Activated CD4-positive, alpha-beta T cell treated with anti-CD3 and anti-CD28 coated beads, Interleukin-2, amount 50 U/mL, for 16 hours (primary cell): ENCODE measurements at places on chromosomes 1 and 21.
A peak's percentile ranks its signal among the peaks of the same experiment; 100 is the strongest.

DNA sequence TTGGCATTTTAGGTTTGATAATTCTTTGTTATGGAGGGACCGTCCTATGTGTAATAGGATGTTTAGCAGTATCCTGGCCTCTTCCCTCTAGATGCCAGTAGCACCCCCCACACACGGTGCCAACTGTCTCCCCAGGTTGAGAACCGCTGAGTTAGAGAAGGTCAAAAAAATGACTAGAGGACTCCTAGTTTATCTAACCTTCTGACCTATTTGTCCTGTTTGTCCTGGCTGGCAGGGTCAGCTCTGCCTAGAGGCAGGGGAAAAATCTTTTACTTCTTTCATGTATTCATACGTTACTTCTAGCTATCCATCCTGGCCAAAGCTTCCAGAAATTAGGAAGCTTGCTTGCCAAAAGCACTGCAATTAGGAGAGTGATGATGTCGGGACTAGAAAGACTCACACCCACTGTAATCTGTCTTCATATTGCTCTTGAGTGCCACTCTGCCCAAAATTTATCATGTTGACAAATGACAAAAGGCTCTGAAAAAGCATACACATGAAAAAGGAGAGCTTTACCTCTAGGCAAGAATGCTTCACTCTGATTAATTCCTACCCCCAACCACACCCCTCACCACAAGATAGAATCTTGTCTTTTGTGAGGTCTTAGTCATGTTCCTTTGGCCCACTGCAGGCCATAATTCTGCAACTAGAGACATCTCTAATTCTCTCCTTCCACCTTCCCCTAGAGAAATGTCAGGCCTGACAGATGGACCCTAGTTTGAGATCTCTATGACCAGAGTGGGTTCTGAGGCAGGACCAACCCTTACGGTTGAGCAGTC, 14.4 kb upstream of the AKR1A1 start:
- DNase-seq = peak; percentile 51

DNA sequence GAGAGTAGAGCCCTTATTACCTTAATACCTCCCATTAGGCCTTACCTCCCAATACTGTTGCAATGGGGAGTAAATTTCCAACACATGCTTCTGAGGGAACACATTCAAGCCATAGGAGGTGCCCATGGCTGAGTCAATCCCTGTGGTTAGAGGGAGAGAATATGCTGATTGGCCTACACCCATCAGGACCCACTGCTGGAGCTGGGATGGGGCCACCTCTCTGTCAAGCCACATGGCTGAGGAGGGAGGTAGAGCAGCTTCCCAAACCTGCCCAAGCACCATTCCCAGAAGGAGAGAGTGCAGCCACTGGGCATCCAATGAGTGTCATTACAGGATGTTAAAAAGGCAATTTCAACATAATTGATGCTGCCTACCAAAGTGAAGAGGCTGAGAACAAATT, 228.1 kb downstream of the C1orf94 start:
- no peak for DNase-seq

GRCh38 chr1:228938537-228938901, 203.2 kb downstream of the RHOU start:
- DNase-seq = no peak

DNA sequence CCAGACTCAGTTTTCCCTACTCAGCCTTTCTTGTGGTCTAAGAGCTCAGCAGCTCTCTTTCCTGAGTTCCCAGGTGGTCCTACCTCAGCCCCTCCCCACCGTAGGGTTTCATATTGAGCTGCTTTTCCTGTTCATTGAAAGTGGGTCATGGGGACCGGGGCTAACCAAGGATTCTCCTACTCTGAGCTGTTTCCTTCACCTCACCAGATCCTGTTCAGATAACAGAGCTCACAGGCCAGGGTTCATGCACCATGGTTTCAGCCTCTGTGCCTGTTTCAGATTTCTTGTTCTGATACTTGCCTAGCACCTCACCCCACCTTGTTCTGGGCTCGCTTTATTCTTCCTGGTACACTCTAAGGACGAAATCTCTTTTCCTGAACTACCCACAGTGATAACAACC, 8.5 kb downstream of the UBQLN4 start:
- DNase-seq = peak; percentile 54

GRCh38 chr1:94737124-94737998, 82.8 kb upstream of the SLC44A3 start:
- no peak for DNase-seq

- no peak for DNase-seq
Measured at GRCh38 chr1:32353431-32353830, 8.9 kb downstream of the FAM229A start.

DNA sequence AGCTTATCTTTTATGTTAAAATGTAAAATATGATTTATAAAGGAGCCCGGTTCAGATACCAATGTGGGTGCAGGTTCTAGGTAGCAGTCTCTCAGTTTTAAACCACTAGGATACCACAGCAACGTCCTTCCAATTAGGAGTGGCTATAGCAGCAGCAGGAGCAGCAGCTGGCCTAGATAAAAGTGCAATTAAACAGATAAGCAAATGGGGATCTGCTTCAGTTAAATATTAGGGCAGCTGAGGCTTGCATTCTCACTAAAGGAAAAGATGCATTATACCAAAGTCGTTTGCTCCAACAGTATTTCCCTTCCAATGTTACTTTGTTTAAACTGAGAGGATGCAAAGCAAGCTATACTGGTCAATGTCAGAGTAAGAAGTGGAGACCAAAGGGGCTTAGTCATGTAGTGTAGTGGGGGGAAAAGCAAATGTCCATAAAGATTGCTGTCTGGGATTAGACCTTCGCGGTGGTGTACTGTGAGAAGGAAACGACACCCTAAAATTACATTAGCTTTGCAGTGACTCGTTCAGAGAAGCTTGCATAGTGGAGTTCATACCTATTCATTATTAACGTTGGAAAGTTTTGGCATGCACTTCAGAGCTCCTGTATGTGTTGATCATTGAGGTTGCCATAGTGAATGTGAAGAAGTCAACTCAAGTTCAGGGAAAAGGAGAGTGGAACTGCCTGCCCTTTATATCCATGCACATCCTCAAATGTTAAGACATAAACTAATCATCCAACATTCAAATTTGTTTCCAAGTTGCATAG, 272.2 kb downstream of the VAV3 start:
- DNase-seq = no peak

DNA sequence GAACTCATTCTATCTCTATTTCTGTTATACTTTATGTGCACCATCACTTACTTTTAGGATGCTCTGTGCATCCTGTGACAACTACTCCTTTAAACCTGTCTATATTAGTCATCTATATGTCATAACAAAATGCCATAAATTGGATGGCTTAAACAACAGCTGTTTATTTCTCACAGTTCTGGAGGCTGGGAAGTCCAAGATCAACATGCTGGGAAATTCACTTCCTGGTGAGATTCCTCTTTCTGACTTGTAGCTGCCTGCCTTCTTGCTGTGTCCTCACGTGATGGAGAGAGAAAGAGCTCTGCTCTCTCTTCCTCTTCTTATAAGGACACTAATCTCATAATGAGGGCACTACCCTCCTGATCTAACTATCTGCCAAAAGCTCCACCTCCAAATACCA, 62.3 kb upstream of the RCOR3 start:
- DNase-seq = no peak

DNA sequence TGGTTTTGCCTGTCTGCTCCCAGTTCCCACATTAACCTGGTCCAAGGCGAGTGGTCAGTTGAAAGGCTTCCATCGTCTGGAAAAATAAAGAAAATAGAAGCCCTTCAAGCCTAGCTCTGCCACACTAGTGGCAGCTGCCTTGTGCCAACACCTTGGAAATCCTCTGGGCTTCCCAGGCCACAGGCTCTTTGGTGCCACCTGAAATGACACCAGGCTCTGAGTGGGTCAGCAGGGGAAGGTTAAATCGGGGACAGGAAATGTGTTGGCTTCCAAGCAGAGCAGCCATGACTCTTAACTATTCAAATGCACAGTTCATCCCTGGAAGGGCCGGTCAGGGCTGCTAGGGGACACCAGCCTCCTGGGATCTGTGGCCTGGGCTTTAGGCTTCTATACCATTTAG, 558.7 kb downstream of the MATN1 start:
- DNase-seq = no peak

DNA sequence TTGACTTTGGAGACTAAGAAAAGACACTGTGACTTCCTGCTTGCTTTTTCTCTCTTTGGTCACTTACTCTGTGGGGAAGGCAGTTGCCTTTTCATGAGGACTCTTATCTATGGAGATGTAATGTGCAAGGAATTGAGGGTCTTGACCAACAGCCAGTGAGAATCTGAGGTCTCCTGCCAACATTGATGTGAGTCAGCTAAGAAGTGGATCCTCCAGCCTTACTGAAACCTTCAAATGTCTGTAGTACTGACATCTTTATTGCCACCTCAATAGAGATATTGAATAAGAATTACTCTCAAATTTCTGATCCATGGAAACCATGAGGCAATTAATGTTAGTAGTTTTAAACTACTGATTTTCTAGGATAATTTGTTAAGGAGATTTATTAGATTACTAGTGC, 598.4 kb downstream of the ADGRL2 start:
- no peak for DNase-seq
